Spinal cord (tissue), 10 donors: ENCODE measurements at places on chromosomes 3 and 15.

GRCh38 chr15:33515121-33515520 lies 204.4 kb downstream of the RYR3 start:
- no peak for DNase-seq

DNA sequence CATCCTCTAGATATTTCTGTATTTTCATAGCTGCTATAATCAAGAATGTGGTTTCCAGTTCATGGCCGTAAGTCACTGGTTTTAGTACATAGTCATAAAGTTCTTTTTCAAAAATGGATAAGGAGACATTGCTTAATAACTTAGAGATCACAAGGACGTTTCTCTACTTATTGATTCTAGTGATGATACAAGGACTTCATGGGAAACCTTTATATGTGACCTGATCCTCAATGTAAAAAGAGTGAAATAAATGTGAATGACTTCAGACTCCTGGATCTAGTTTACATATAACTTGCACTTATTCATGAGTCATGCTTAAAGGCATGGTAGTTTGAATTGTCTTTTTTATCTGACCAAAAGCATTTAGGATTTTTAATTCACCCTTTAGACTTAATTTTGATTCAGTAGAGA lies 35.2 kb downstream of the TSC22D2 start:
- DNase-seq = no peak

DNA sequence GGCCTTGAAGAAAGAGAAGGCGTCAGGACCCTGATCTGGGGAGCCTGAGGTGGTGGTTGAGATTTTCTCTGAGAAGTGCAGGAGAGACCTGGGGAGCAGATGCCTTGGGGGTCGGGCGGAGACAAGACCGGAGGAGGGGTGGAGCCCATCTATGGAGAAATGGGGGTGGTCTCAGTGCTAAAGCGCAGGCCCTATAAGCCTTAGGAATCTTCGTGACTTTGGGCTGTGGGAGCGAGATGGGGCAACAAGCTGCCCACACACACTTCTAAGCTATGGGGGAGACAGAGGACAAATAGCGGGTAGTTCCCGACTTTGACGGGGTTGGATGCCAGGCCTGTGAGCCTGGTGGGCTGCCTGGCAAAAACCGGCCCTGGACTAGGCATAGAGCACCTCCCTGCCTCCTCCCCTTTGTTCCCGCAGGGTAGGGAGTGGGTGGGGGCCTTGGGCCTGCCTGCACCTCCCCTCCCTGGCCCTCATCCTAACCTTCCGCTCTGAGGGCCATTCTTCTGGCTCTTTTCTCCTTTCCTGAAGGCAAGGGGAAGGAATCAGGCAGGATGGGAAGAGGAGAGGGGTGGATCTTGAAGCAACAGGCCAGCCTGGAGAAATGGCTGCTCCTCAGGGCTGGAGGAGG lies 880 bp downstream of the NISCH start:
- DNase-seq = peak; percentile 22

DNA sequence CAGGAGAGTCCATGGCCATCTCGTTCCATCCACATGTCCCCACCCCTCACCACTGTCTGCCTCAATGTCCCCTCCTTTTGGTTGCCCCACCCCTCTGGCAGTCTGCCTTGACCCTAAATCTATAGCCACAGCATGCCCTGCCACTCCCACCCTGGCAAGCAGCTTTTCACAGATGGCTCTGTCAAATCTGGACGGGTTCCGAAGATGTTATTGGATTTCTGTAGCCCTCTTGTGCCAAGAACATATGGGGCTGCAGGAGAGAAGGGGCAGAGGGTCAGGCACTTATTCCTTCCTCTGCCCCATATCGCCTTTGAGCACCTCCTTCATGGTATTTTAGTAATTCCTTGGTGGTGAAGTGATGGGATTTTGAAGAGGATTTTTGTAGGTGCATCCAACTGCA lies 57.1 kb downstream of the EPHB1 start:
- no peak for DNase-seq

DNA sequence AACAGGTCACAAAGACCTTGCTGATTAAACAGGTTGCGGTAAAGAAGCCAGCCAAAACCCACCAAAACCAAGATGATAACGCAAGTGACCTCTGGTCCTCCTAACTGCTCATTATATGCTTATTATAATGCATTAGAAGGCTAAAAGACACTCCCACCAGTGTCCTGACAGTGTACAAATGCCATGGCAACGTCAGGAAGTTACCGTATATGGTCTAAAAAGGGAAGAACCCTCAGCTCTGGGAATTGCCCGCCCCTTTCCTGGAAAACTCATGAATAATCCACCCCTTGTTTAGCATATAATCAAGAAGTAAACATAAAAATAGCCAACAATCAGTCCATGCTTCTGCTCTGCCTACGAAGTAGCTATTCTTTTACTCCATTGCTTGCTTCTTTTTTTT lies 108.1 kb downstream of the MAGI1 start:
- DNase-seq = no peak

DNA sequence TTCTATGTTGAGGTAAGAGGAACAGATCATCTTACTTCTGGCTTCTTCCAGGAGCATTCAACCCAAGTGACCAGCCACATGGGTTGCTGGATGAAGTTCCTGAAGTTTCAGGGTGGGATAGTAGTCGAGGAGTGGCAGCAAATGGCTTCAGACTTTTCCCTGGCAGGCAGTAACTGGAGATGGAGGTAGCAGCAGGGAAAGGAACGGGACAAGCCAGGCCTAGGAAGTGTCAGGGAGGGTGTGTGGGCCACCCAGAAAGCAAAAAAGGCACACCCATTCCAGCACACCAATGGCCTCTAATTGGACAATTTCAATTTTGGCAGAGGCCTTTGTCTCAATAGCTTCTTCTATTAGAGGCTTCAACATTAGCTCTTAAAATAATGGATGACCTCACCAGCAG lies 498.6 kb upstream of the ATP11B start:
- DNase-seq = no peak

DNA sequence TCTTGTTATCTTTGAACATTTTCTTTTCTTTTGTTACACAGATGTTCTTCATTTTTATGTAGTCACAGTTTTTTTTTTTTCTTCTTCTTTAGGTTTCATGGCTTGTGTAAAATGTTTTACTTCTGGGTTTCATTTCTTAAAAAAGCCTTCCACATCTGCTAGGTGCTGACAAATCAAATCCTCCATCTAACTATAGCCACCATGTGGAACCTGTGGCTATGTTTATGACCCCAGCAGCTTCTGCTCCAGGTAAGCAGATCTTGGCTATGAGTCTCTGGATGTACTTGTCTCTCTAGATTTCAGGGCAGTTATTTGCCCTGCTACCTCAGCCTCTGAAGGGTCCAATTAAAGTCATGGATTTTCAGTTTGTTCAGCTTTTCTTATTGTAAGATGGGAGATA lies 44.5 kb downstream of the OXSM start:
- no peak for DNase-seq

DNA sequence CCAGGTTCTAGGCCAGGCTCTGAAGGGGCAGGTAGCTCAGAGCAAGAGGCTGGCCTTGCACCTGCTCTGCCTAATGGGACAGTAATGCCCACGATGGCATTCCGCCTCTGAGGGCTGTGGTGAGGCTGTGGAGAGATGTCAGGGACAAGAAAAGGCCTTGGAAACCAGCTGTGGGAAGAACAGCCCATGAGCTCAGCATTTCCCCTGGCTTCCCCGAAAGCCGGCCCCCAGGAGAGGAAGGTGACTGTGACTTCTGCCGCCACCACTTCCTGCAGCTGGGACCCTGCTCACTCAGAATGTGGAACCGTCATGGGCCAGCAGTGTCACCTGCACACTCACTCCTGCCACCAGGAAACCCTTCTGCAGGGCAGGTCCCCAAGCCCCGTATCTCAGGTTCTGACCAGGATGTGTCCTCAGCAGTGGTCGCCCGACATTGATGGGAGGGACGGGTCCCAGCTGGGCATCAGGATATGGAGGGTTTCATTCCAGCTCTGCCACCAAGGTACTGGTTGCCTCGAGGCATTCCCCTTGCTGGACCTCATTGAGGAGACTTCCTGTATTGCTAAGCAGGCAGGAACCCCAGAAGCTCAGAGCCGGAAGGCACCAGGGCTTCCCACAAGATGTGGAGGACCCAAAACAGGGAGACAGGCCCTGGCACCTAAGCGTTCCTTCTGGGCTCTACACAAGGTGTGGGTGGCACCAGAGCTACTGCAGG lies 30.7 kb downstream of the SEMA7A start:
- no peak for DNase-seq

DNA sequence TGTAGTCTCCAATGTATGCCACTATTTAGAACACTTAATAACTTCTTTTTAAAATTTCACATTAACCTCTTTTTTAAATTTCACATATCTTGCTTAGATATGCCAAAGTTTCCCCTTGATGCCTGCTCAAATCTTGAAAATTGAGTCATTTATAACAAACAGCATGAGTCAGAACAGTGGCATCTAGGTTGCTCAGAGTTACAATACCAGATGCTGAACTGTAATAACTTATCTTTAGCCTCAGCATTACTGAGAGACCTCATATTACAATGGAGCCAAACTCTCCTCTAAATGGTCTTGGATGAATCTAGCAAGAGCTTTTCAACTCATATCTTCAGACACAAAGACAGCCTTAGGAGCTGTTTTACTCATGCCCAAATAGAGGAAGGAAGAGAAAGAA lies 439.3 kb upstream of the ARPP21 start:
- no peak for DNase-seq

GRCh38 chr3:149771652-149772271 lies 19.5 kb upstream of the COMMD2 start:
- peak; percentile 58 for DNase-seq

DNA sequence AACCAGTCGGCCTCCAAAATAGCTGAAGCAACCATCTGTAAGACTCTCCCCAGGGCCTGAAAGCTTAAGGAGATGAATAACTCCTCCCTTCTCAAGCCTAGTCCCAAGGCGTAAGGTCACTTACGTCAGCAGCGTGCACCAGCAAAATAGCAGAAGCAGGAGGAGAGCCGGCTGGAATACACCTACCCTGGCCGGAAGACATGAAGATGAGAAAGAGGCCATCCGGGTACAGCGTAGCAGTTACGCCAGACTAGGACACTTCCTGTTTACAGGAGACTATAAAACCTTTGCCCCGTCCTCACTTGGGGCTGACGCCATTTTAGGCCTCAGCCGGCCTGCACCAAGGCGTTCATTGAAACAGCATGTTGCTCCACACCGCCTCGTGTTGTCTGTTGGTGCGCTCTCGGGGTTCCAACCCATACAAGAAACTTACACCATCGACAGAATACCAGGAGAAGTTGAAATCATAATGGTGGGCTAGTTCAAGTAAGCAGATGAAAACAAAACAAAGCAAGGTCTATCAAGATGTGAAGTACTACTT lies 2.5 kb downstream of the CFAP92 start:
- DNase-seq = no peak

DNA sequence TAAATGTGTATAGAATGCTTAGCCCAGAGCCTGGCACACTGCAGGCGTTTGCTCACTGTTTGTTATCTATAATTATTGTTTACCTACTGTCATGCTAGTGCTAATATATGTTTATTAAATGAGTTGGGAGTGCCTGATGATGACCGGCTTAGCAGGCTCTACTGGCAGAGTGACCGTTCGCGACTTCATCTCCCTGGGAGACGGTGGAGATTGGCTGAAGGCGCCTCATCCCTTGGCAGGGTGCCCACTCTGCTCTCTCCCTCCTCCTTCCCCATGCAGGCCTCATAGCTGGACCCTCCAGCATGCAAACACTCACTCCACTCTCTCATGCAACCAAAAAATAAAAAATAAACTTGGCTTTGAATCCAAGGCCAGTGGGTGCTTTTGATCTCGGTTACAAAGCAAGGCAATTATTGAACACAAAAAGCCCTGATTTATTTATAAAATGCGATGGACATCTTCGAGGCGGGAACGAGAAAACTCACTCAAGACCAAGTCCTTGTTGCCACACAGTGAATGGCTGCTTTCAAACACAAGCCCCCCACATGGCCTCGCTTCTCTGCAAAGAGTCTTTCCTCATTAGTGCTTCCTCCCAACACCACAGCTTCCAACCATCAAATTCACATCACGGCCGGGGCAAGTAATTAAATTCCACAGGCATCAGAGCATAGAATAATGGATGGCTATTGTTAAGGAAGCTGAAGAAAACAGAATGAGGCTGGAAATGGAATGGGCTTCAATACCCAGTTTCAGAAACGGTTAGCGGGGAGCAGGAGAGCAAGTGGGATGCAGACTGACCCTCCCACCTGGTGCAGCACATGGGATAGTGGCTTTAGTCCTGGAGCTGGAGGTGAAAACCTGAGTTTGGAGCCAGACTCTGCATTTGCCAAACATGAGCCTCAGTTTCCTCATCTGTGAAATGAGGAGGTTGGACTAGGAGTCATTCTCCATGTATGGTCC lies 135.7 kb upstream of the RAD18 start:
- DNase-seq = peak; percentile 92

GRCh38 chr3:13703071-13703470 lies 154.1 kb downstream of the FBLN2 start:
- no peak for DNase-seq

DNA sequence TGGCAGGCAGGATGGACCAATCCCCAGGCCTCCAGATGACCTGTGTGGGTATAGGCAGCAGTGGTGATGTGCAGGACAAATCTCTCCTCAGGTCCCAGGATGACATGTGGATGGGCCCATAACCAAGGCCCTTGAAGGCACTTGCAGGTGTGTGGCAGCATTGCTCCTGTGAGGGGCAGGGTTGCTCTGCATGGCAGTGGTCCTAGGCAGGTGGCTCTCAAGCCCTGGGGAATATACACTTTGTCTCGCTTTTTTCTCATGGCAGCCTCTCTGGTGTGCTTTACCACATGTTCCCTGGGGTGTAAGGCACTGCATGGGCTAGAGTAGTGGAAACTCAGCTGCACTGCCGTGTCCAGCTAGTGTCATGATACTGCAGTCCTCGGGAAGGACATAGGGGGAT lies 503.6 kb downstream of the UNC13C start:
- no peak for DNase-seq

GRCh38 chr15:23642413-23643044 lies 5.1 kb downstream of the MAGEL2 start:
- DNase-seq = no peak

GRCh38 chr3:84108442-84108971 lies 850.3 kb upstream of the CADM2 start:
- DNase-seq = peak; percentile 17

DNA sequence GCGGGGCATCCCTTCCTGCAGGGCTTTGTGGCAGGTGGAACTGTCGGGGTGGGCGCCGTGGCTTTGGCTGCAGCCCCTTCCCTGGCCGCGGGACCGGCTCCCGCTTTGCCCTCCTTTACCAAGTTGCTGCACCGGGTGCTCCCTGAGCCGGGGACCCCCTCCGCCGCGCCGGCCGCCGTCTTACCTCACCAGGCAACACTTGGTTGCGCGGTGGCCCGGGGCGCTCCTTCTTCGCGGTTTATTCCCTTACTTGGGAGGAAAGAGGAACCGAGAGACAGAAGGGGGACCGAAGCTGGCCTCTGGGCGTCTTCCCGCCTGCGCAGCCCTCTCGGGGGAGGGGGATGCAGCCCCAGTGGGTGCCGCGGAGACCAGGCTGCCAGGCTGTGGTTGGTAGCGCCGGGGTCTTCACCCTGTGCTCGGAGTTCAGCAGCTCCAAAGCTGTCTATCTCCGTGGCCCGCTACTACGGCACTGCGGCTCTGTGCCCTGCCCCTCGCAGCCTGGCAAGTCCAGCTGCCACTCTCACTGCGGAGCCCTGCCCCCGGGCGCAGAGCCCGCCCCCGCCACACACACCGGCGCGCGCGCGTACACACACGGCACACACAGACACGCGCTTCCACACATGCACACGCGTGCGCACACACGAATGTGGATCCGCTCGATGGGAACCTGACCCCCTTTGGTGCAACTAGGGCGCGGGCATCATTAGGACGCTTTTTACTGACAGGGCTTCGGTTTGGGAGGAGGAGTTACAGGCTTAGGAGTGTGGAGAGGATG lies at the start of gene DGKG:
DGKG (minus strand) TSS at position 473 of the 775 bp plus-strand sequence. CDS start 41,775 bp downstream, outside the sequence.
- DNase-seq = peak; percentile 80
